ENCODE measurements at places on chromosomes 2 and 18. TPM values are rescaled to one million over a fixed set of nuclear protein-coding genes. Genes with fewer than 3 reads are reported as not detected.

Gene TSGA10
- 2.0 TPM for polyA plus RNA-seq

Gene CHRNG
- polyA plus RNA-seq, result 54.4 TPM

Gene HOXD12
- not detected for polyA plus RNA-seq

Gene CNGA3
- 0.38 TPM for polyA plus RNA-seq

Gene ALPG
- polyA plus RNA-seq, result not detected

Gene PKDCC
- 116 TPM for polyA plus RNA-seq

Gene RETSAT
- polyA plus RNA-seq, result 16.5 TPM

Gene HOXD8
- 40.7 TPM for polyA plus RNA-seq

Gene C2orf78
- polyA plus RNA-seq, result not detected

Gene DSC2
- polyA plus RNA-seq, result 5.1 TPM

Gene PRKAG3
- 12.5 TPM for polyA plus RNA-seq

Gene DSG2
- 7.3 TPM for polyA plus RNA-seq

Gene OR6B2
- not detected for polyA plus RNA-seq

Gene SIGLEC15
- polyA plus RNA-seq, result 0.17 TPM

Gene CD28
- polyA plus RNA-seq, result not detected

Gene RESP18
- not detected for polyA plus RNA-seq
